ENCODE measurements at places on chromosomes 5 and 9.

DNA sequence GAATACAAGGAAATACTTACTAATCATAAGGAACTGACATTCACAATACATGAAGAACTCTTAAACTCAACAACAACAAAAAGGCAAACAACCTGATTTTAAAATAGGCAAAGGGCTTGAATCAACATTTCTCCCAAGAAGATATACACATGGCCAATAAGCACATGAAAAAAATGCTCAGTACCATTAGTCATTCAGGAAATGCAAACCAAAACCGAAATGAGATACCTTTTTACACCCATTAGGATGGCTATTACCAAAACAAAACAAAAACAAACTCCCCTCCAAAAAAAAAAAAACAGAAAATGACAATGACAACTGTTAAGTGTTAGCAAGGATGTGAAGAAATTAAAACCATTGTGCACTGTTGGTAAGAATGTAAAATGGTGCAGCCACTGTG, 104.1 kb upstream of the ZNF462 start:
- no peak for DNase-seq

- DNase-seq: no peak
Measured at GRCh38 chr9:115230924-115231515, 113.1 kb upstream of the TNC start.

- no peak for DNase-seq
Measured at GRCh38 chr9:78196258-78196657, 39.6 kb upstream of the CEP78 start.

DNA sequence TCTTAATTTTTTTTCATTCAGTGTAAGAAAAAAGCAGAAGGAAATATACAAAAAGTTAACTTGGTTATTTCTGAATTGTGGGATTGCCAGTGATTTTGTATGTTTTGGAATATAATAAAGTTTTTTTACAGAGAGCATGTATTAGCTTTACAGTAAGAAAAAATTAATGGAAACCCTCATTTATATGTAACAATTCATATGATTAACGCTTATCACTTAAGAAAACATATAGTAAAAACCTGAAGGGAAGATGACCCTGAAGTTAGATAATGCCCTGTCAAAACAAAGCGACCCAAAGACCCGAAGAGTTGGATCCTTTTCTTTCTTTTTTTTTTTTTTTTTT, 52.4 kb downstream of the EHMT1 start:
- DNase-seq: no peak

DNA sequence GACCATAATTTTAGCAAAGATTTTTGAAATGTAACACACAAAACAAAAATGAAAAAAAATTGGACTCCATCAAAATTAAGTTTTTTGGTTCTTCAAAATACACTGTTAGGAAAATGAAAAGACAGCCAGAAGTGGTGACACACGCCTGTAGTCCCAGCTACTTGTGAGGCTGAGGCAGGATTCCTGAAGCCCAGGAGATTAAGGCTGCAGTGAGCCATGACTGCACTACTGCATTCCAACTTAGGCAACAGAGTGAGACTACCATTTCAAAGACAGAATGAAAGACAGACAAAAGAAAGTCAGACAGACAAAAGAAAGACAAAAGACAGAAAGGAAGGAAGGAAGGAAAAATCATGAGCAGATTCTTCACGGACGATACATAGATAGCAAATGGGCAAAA, 7.5 kb downstream of the DIAPH1 start:
- no peak for DNase-seq

Measured in eye (tissue), 1 donor.